ENCODE measurements at places on chromosomes 7 and 10.

DNA sequence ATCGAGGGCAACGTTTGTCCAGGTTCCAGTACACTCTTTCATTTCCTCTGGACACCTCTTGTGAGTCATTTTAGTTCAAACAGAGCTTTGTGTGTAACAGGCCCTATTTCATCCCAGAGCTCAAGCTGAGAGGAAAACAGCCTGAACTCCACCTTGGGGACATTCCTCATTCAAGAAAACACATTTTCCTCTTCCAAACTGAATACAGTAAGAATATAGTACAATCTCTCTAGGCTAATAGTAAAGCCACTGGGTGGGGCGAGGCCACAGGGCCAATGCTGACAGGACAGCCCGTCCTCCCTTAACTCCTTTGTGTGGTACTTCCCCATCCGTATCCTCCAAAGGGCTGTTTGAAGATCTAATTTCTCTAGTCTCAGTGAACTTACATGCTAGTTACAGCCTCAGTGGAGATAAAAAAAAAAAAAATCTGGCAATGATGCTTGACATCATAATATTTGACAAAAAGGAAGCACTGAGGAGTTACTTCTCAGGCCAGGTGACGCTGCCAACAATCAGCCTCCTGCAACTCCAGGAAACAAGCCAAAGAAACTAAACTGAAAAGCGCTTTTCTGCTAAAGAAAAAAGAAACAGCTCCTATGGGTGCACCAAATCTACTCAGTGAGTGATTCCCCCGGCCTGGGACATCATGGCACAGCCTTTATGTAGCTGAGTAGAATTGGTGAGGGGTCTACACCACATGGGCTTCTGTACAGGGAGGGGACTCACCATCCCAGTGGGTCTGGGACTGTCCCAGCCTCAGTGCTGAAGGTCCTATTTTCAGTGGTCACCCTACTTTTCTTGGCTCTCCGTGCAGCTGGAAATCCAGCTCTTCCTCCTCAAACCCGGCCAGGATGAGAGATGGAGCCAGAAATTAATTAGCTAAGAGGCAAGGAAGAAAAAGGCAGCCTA, 238.2 kb upstream of the NEBL start:
- DNase-seq, result peak; percentile 31

DNA sequence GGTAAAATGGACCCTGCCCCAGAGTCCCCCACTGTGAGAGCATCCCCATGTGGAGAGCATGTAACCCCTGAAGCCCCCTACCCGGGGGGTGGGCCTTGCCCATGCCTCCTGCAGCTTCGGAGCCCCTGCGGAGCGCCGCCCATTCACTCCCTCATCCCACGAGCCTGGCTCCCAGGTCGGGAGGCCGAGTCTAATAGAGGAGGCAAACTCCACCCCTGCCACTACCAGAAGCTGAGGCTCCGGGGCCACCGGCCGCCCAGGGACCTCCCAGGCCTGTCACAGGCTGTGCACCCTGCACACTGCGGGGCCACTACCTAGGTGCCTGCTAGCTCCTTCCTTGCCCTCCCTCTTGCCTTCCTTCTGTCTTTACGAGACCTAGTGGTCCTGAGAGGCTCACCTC, 17.4 kb downstream of the WDR86 start:
- no peak for DNase-seq

GRCh38 chr7:151715666-151716315, 161.1 kb downstream of the PRKAG2 start:
- DNase-seq, result no peak

GRCh38 chr7:13981070-13981469, 8.4 kb downstream of the ETV1 start:
- peak; percentile 79 for DNase-seq

- DNase-seq, result no peak
Measured at GRCh38 chr7:67566101-67566500, 569.5 kb downstream of the TYW1 start.

DNA sequence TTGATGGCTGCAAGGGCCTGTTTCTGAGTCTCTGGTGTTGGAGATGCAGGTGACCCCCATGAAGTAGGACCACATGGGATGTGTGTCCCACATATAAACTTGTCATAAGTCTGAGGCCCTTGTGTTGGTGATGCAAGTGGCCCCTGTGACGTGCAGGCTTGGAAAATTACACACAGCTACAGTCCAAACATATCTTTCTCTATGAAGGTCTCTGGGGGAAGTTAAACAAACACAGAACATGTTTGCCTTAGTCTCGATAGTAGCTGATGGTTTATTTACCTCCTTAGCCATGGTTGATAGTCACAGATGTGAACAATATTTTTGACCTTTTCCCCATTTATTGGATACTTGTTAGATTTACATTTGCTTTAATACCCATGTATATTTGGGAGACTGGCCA, 64.7 kb downstream of the ADCY1 start:
- no peak for DNase-seq

- DNase-seq, result no peak
Measured at GRCh38 chr7:1591396-1591795, 21.6 kb upstream of the PSMG3 start.

GRCh38 chr7:35721288-35721687, 26.4 kb upstream of the HERPUD2 start:
- no peak for DNase-seq

- no peak for DNase-seq
Measured at GRCh38 chr10:77887631-77888355, 38.8 kb downstream of the DLG5 start.

GRCh38 chr10:110980807-110981206, 61.4 kb downstream of the SHOC2 start:
- no peak for DNase-seq

DNA sequence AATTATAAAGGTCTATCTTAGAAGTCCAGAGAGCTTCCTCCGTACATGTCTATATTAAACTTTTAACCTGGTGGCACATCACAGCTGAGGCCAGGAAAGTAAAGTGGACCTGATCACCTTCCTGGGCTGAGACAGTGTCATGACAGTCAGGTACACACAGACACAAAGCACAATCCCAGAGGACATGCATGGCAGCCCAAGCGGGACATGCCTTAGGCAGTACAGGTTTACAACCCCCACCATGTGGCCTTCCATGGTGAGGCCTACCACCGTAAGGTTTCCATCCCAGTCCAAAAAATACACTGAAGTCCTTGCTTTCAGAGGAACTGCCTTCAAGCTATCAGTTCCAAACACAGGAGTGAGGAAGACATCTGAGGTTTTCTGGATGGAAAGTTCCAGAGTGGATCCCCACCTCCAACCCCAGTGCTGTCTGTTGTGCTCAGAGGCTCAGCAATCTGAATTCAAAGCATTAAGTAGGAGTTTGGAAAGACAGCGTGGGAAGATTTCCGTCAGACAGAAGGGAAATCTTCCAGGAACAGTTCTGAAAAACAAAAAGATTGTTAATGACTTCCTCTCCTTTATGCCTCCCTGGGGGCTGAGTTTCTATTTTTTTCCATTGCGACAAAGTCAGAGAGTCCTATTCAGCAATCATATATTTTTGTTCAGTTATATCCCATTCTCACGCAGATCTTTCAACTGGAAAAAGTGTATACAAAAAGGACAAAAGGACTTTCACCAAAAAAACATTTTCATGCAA, 20.1 kb downstream of the IFIT3 start:
- no peak for DNase-seq

GRCh38 chr7:34091321-34091917, 186.1 kb downstream of the BMPER start:
- DNase-seq, result peak; percentile 39

- peak; percentile 18 for DNase-seq
Measured at GRCh38 chr7:80060218-80060806, 74.3 kb upstream of the GNAI1 start.

Data from foreskin keratinocyte (primary cell).